SK-MEL-5 (cell line): ENCODE measurements at places on chromosomes 12 and 14. TPM values are rescaled to one million over a fixed set of nuclear protein-coding genes. Genes with fewer than 3 reads are reported as not detected.

The DDN gene
- total RNA-seq = 0.03 TPM in 1 of 2 replicates, not detected in the other

The FSCB gene
- not detected in 2 replicates for total RNA-seq

The USP44 gene
- total RNA-seq = 0.21 and 0.45 TPM in 2 replicates

DNA sequence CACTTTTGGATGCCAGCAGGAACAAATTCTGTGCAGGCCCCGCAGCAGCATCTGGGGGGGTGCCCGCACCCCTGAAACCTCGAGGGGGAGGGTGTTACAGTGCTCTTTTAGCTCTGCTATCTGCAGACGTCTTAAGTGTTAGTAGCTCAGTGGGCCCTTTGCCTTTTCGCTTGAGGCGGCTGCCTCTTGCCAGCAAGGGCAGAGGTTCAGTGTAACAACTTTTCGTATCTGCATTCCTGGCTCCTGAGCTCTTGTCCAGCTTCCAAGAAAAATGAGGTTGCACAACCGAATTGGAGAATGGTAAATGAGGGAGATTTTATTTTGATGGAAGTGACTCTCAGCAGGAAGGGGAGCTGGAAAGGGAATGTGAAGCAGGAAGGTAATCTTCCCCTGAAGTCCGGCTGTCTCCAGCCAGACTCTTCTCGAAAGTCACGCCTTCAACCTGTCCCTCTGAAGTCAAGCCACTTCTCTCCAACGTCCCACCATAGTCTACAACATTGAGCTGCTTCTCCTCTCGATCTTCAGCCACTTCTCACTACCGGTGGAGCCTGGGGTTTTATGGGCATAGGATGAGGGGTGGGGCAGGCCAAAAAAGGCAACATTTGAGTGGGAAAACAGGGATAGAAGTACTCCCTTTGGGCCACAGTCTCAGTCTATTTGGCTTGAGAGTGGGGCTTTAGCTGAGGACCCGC, 17.8 kb downstream of the TAS2R50 start:
- DNase-seq = no peak

DNA sequence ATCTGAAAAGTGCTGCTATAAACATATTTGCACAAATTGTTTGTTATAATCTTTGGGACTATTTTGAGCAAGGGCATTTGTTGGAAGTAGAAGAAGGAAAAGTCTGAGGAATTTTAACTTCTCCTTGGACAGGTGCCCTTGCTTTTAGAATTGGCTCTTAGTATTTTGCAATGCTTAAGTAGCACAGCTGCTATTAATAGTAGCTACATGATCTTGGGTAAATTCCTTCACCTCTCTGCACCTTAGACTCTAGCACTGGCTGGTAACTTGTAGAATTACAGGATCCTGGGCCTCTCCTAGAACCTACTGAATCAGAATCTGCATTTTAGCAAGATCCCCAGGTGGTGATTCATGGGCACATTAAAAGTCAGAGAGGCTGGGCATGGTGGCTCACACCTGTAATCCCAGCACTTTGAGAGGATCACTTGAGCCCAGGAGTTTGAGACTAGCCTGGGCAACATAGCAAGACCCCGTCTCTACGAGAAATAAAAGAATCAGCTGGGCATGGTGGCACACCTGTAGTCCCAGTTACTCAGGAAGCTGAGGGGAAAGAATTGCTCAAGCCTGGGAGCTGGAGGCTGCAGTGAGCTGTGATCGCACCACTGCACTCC, 10.8 kb upstream of the TMEM120B start:
- DNase-seq = no peak

GRCh38 chr14:28877923-28878322, 111.3 kb downstream of the FOXG1 start:
- DNase-seq = no peak

DNA sequence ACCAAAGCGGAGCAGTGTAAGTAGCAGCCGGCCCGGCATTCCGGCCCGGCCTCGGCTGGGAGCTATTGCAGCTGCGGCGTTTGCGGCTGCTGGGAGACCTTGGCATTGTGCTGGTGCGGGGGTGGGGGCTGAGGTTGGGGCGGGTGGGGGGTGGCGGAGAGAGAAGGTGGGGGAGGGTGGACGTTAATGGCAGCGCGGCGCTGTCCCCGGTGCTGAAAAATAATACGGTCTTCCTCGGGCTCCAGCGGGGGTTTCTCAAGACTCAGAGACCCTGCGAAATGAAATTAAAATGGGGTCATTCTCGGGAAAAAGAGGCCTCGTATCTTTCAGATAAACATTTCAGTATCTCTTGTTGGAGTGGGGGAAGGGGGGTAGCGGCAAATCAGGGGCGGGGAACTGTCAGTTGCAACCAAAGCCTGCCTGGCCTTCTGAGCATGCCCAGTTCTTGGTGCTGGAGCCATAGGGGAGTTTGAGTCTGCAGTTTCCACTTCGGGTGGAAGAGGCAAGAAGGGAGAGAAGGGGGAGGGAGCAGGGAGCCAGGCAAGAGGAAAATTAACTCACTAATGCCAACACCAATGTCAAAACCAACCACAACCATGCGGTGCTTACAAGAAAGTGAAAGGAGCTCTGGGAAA, 414 bp downstream of the UNC79 start:
- DNase-seq = peak; percentile 13
